ENCODE measurements at places on chromosomes 4 and X.

DNA sequence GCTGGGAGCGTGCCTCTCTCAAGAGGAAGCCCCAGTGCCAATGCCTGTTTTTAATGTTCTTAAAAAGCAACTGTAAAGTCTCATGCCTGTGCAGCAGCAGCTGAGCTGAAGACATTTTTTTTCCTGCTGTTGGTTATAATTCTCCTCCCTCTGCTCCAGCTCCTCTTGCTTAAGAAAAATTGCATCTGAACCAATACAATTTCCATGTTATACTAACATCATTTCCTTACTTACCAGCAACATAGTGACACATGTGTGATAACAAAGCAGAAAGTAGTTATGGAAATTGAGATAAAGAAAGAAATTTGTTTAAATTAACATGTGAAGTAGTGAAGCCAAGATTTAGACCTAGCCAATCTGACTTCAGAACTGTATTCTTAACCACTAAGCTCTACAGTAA, 101.4 kb downstream of the TBC1D19 start:
- no peak for DNase-seq

GRCh38 chr4:186844059-186844681, 120.5 kb upstream of the FAT1 start:
- DNase-seq, result peak; percentile 71

- DNase-seq, result peak; percentile 11
Observed at GRCh38 chrX:154761977-154762536, 607 bp upstream of the DKC1 start.

GRCh38 chrX:119399772-119400101, 601 bp downstream of the SLC25A43 start:
- DNase-seq, result peak; percentile 34

DNA sequence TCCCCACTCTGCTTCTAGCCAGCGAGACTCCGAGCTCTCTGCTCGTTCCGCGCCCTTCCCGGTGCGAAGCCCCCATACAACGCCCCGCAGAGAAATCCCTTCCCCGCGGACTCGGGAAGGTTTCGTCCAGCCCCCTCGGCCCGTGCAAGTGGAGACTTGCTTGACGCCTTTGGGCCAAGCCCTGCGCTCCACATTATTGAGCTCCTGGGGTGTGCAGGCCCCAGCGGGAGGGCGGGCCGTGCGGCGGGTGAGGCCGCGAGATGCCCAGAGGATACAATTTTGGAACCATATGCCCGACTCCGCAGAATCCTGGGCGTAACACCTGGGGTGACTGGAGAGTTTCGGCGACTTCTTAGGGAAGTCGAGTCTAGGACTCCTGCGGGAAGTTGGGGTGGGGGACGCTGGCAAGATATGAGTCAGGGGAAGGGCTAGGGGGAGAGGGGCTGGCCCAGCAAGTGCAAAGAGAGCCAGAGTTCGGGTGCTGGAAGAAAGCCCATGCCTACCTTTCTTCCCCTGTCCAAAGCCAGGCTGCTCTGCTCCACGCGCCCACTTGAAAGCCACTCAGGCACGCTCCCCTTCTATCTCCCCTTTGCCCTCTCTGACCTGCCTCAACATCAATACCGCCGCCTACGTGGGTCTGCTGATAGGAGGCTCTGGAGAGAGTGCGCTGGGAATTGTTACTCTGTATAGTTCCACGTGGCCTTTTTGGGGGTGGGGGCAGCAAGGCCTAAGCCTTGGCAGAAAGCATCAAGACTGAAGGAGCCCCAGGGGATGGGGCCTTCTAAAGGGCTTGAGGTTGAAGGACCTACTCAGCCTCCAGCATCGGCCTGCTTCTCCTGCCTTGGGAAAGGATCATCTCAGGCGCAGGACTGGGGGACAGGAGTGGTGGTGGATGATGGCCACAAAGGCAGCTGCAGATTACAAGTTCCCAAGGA, 1.2 kb upstream of the ELF4 start:
- no peak for DNase-seq

DNA sequence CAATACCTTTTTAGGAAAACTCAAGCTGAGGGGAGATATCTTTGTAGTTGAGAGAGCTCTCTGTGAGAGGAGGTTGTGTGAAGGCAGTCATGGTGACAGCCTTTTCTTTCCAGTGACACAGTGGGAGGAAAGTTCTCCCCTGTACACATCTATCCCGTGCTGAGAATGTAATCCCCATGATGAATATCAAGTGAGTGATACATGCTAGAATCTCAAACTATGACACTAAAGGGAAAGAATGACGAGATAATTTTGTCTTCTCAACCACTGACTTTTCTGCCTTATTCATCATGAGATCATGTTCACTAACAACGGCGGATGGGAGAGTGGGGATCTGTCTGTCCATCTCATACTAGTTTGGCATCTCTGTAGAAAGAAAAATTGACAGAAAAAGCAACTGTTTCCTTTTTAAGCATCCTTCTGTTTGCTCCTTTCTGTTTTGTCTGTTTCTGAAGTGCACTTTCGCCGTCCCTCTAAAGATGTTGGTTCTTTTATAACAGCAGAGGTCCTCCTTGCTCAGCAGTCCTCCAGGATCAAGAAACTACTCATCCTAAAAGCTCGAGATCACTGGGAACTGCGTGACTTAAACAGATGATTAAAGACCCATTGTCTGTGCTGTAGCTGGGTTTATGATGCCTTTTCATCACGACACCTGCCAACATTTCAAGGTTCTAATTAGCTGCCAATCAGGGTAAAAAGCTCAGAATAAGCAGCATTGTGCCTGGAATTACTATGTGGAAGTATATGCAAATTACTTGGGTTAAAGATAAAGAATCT, 137.6 kb downstream of the DCK start:
- peak; percentile 82 for DNase-seq

DNA sequence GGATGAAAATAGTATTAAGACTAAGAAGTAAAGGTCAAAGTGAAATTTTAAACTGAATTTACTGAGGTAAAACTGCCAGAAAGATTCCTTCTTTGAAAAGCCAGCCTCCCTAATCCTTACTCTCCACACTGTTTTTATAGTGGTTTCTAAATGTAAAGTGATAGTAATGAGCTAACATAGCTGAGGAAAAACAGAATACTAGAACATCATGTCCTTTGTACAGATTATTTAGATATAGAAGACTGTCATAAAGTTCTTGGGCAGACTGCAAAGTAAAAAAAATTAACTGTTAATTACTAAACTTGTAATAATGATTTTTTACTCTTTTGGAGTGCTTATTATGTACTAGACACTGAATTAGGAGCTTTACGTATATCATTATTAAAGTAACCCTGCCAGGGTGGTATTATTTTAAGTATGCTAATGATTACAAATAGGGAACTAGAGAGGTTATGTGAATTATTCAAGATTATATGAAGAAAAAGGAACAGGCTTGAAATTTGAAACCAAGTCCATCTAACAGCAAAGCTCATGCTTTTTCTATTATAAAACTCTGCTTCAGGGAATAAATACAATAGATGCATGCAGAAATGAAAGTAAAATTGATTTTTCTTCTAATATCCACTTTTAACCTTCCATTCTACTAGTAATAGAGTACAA, 150.5 kb downstream of the TBCK start:
- DNase-seq, result no peak

- DNase-seq, result no peak
Observed at GRCh38 chrX:75748431-75748830, 36.6 kb downstream of the MAGEE2 start.

DNA sequence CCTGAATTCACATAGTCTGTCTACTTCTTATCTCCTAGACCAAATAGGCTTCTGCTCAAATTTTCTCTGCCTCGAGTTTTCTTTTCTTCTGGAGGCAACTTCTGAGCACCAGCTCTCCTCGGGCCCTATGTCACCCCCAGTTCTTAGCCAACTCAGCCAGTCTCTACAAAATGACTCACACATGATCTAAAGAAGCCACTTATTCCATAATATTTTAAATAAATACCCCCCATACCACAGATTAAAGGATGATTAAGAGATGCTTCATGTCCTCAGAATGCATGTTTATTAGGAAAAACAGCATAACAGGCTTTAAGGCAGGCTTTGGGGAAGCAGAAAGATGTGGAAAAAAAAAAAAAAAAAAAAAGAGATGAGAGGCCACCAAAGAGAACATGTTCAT, 36.6 kb upstream of the DDX53 start:
- peak; percentile 27 for DNase-seq

DNA sequence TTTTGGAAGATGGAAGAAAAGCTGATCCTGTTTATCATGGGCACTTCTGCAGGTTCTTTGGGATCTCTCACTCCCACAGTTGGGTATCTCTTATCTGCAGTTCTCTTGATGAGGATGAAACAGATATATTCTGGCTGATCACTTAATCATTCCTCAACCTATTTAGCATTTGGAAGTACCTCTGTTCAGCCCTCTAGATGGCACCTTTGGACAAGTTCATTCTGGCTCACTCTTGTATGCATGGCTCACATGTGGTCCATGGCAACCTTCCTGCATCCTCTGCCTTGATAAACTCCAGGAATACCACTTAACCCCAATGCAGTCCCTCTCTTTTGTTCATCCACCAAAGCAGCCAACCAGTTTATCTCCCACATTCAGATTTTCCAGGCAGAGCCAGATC, 74.2 kb downstream of the SMARCA5 start:
- no peak for DNase-seq

DNA sequence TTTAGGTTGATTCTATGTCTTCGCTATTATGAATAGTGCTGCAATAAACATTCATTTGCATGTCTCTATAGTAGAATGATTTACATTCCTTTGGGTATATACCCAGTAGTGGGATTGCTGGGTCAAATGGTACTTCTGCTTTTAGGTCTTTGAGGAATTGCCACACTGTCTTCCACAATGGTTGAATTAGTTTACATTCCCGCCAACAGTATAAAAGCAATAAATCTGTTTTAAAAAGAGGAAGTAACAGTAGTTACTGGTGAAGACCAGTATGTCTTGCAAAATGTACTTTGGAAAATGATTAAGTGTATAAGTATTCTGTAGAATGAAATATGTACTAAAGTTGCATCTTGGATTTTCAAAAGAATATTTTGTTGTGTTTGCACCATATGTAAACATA, 77.3 kb downstream of the SHROOM4 start:
- no peak for DNase-seq

- DNase-seq, result no peak
Observed at GRCh38 chrX:109863811-109864210, 130.8 kb upstream of the ACSL4 start.

DNA sequence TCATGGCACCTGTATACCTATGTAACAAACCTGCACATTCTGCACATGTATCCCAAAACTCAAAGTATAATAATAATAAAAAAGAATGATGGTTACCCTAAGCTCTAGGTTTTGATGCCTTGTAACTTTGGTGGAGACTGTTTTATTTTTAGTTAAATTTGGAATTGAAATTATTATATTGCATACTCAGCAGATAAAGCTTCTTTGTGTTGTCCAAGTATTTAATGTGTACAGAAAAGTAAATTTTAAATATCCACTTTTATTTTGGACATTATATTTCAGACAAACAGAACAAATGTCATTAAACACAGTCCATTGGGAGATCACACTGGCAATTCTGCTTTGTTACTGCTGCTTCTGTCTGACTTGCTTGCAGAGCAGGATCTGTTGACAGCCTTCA, 684.5 kb upstream of the CT83 start:
- DNase-seq, result no peak

DNA sequence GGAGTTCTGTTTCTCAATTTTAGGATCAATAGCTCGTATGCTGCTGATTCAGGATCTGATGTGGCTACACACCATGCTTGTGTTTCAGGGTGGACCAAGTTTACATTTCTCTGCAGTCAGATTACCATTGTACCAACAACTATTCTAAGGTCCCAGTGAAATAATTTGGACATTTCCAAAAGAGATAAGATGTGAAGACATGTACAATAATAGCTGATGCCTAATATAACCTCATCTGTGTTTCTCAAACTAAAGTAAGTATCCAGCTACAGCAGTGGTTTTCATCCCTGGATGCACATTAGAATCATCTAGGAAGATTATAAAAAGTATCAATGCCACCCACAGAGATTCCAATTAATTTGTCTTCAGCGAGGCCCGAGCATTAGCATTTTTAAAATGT, 209.7 kb downstream of the ANTXR2 start:
- no peak for DNase-seq

DNA sequence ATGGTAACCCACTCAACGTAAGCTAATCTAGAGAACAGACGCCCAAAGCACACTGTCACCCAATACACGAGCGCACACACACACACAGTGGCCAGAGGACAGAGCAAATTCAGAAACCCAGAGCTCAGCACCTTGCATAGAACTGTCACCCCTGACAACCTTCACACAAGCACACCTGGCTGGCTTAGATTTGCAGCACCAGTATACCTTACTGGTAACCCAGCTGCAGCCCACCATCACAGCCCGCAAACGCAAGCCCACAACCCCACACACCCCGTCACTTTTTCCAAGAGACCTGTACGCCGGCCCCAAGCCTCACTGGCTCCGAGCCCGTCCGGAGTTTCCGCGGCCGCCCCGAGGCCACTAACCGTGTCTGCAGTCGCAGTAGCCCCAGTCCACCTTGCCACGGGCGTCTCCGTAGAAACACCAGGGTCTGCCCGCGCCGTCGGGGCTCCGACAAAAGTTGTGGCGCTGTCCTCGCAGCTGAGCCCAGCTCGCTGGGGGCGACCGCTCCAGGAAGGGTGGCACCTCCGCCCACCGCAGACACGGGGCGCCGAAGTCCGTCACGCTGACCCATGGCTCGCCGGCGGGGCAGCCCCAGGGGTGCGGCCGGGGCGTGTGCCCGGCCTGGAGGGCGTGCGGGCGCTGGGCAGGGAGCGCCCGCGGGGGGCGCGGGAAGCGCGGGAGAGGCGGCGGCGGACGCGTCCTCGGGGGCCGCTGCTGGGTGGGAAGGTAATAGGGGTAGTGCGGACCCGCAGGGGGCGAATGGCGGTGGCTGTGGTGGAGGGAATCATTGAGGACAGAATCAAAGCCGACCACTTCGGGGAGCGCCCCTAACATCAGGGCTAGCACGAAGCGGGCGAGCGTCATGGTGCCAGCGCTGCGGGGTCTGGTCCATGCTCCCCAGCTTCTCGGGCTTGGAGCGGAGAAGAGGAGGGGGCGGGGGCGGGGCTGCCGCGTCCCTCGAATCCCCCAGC, 664 bp downstream of the PRSS12 start:
- DNase-seq, result peak; percentile 44

DNA sequence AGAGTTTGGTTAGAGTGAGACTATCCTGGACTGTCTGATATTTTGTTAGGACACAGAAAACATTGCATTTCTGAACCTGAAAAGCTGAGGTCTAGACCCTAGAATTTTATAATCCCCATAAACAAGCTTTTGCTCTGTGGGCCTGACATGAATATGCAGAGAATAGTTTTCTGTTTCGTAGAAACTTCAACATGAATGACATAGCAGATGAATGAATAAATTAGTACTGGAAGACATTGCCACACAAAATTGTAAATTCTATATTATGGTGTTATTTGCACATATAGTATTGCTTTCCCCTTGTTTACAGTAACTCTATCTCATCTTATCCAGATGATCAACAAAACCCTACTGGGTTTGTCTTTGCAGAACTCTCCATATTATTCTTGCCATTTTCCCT, 54.9 kb upstream of the MAML3 start:
- DNase-seq, result no peak

- no peak for DNase-seq
Observed at GRCh38 chr4:3861720-3862639, 95.8 kb downstream of the ADRA2C start.

- DNase-seq, result peak; percentile 49
Observed at GRCh38 chrX:150049647-150050046, 111.4 kb upstream of the EOLA2 start.
